ENCODE measurements at places on chromosomes 2 and 18.

- DNase-seq, result no peak
- peak overlapping the region; percentile 92 for H3K4me3 ChIP-seq
- H3K4me1 ChIP-seq, result peaks cover 30% of the 10 kb centered on the region
- H3K27me3 ChIP-seq, result no peaks in the 10 kb centered on the region
These were observed 1.2 kb downstream of the MEX3C start for GRCh38 chr18:51196118-51196810.

DNA sequence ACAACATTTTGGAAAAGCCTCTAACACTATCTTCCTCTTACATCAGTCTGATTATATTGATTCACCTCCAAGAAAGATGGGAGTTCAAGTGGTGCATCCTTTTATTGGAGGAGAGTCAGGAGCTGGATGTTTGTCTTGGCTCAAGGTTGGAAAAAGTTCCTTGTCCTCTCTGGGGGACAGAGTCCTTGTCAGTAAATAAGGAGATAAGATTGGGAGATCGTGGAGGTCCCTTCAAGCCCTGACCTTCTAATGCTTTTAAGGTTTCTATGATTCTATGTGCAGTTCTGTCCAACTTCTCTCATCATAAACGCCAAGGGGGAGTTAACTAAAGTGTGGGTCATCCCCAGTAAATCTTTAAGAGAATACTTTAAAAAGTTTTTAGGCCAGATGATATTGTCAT, 60.9 kb upstream of the CCBE1 start:
- H3K4me1 ChIP-seq, result peaks cover 10% of the 10 kb centered on the region
- no peak for DNase-seq
- H3K27me3 ChIP-seq, result no peaks in the 10 kb centered on the region
- no peak overlapping the region for H3K4me3 ChIP-seq

GRCh38 chr2:180539541-180539940, 440.9 kb upstream of the UBE2E3 start:
- no peaks in the 10 kb centered on the region for H3K4me1 ChIP-seq
- no peaks in the 10 kb centered on the region for H3K27me3 ChIP-seq
- no peak for DNase-seq
- H3K27ac ChIP-seq, result no peak overlapping the region
- H3K4me3 ChIP-seq, result no peak overlapping the region

DNA sequence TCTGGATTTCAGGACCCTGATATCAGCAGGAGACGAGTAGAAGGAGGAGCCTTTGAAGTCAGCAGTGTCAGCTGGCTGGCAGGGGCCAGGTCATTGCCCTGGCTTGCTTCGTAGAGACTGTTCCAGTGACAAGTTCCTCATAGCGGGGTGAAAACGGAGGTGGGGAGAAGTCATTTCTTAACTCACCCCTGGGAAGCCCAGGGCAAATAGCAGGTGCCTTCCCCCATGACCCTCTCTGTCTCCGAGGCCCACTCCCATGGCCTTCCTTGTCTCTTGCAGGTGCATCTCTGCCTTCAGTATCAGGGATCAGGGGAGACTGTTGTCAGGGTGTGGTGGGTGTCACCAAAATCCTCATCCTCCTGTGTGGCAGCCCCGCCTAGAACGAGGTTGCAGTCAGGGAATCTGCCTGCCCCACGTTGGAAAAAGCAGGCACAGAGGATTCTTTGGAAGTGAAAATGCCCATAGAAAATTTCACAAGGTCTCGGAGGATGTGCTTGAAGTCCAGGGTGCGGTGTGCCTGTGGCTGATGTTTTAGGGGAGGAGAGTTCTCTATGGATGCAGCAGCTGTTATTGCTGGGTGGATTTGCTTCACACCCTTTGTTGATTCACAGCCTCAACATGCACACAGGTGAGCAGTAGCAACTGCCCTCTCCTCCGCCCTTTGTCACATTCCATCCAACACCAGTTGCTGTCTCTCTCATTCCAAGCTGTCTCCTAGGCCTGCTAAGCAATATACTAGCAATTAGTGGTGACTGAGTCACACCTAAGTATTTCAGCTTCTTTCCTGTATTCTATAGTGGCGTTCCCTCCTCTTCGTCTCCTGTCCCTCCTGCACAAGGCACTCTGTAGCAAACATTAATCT, 142.6 kb upstream of the FHL2 start:
- H3K4me1 ChIP-seq, result no peaks in the 10 kb centered on the region
- H3K27ac ChIP-seq, result no peak overlapping the region
- DNase-seq, result peak; percentile 36
- peaks cover 9% of the 10 kb centered on the region for H3K27me3 ChIP-seq
- H3K36me3 ChIP-seq, result no peaks in the 10 kb centered on the region

DNA sequence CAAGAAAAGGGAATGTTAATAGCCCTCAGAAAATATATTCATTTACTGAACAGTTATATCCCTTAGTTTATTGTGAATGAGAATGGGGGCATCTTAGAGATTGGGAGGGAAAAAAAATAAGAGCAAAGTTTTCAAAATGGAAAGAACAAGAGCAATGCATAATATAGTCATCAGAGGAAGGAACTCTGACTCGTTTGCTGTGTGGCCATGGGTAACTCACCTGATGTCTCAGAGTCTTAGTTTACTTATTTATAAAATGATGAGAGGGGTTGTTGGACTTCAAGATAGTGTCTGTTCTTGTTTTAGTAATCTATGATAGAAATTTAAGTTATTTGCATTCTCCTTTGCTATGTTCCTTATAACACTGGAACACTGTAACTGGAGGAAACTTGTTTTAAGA, 70.7 kb downstream of the EML4 start:
- H3K4me1 ChIP-seq, result no peaks in the 10 kb centered on the region
- no peaks in the 10 kb centered on the region for H3K27me3 ChIP-seq
- H3K4me3 ChIP-seq, result no peak overlapping the region
- no peak for DNase-seq
- H3K36me3 ChIP-seq, result no peaks in the 10 kb centered on the region

DNA sequence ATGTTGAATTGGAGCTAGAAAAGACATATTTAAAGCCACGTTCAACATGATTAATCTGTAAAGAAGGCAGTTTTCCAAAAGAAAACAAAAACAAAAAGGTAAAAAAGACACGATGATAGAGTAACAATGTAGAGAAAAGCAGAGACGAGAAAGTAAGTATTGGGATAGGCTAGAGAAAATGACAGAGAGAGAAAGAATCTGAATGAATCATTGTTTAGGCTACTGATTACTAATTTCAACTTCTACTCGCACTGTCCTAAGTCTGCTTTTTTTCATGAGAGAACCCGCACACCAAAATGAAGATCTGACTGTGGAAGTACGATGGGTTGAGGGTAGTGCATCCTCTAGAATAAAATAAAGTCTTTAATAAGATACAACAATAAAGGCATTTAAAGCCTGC, 1599.2 kb upstream of the TMEFF2 start:
- H3K4me1 ChIP-seq, result no peaks in the 10 kb centered on the region
- no peak for DNase-seq
- H3K27ac ChIP-seq, result peak overlapping the region; percentile 52
- H3K36me3 ChIP-seq, result no peaks in the 10 kb centered on the region
- no peaks in the 10 kb centered on the region for H3K27me3 ChIP-seq

GRCh38 chr2:240959214-240959940, 39.0 kb upstream of the SNED1 start:
- H3K4me1 ChIP-seq, result peaks cover 24% of the 10 kb centered on the region
- H3K36me3 ChIP-seq, result no peaks in the 10 kb centered on the region
- H3K27me3 ChIP-seq, result no peaks in the 10 kb centered on the region
- H3K4me3 ChIP-seq, result no peak overlapping the region
- H3K27ac ChIP-seq, result no peak overlapping the region

Measured in osteoblast (primary cell).